ENCODE measurements at places on chromosomes 3 and 15.
A peak's percentile ranks its signal among the peaks of the same experiment; 100 is the strongest.

DNA sequence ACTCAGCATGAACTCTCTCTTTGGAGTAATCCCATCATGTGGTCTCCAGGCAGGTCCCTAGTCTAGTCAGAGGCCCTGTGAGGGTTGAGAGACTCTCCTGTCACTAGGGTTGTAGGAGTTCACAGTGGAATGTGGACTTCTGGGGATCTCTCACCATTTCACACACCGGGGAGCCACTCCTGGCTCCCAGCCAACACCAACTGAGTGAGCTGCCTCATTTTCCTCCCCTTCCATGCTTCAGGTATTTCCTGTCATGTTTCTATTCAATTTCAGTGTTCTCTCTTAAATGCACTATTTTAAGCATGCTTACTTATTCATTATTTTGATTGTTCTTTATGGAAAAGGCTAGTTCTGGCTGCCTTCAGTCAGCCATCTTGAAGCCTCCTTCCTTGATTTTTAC is 467.5 kb upstream of the ARL6 start:
- no peak for DNase-seq

DNA sequence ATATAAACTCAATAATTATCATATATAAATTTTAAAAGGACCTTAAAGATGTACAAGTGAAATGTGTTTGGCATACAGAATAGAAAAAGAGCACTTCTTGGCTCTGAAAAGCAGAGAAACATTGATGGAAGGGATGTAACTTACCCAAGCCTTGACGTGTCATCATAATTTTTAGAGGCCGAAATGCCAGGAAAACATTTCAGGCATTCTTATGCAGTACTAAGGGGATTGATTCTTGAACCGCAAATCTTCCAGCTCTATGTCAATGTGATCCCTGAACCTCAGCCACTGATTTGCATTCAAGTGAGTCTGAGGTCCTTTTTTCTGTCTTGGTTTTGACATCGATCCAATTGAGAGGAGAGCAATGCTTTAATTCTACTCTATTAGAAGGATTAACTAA is 97.8 kb downstream of the CLDN1 start:
- DNase-seq, result no peak

GRCh38 chr3:53485675-53486403 is 8.6 kb upstream of the CACNA1D start:
- DNase-seq, result no peak

DNA sequence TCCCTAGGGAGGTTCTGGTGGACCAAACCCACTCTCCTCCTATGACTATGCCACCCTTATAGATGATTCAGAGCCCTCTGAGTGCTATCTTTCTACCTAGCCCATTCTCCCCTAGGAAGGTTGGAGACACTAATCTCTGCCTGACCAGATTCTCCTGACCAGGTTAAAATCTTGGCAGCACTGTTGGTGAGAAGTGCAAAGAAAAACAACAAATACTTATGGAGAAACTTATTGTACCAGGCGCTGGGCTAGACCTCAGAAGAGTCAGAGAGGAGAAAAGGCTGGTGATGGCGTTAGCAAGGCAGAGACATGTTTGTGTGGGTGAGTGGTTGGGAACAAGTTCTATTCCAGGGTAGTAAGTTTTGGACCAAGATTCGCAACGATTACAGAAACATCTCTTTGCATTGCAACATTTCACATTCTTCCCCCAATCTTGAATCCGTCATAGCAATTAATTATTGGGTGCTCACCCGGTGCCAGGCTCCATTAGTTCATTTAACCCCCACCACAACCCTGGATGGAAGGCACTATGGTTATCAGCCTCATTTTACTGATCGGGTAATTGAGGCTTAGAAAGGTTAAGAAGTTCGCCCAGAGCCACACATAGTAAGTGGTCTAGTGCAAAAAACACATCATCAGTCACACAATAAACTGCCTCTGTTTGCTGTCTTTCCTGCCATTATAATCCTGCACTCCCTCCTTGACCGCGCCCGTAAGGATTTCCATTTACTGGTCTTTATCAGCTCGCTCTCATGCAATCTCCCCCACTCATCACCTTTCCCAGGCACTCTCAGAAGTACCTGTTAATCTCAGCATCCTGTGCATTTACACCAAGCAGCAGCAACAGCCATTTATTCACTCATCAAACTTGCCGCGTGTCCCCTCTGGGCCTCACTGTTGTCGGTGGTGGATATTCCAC is 655 bp upstream of the TSPAN3 start:
- no peak for DNase-seq

- DNase-seq, result no peak
Observed at GRCh38 chr15:33506781-33507296, 196.1 kb downstream of the RYR3 start.

DNA sequence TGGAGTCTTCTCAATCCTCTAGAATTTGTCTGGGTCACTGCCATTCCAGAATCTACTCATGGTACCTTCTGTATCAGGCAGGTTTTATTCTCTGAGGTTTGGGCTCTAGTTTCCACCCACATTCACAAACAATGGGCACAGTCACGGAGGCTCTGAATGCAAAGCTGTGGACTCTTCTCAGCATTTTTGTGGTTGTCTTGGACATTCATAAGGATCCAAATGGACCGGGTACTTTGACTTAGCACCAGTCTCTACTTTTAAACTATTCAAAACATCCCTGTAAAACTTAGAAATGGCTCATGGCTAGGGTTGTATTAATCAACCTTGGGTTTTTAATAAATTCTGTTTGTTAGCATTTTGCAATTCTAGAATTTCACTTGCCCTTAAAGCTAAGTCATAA is 277.9 kb upstream of the THBS1 start:
- no peak for DNase-seq

GRCh38 chr3:19103510-19103909 is 44.8 kb upstream of the KCNH8 start:
- DNase-seq, result no peak

GRCh38 chr3:195044411-195044810 is 226.5 kb downstream of the XXYLT1 start:
- no peak for DNase-seq

- no peak for DNase-seq
Observed at GRCh38 chr3:125511420-125512118, 8.4 kb downstream of the SNX4 start.

- DNase-seq, result no peak
Observed at GRCh38 chr15:47998619-47999019, 122.2 kb upstream of the SLC24A5 start.

GRCh38 chr3:39907981-39908380 is 98.6 kb downstream of the MYRIP start:
- no peak for DNase-seq

GRCh38 chr15:39235084-39235795 is 345.6 kb upstream of the THBS1 start:
- no peak for DNase-seq

DNA sequence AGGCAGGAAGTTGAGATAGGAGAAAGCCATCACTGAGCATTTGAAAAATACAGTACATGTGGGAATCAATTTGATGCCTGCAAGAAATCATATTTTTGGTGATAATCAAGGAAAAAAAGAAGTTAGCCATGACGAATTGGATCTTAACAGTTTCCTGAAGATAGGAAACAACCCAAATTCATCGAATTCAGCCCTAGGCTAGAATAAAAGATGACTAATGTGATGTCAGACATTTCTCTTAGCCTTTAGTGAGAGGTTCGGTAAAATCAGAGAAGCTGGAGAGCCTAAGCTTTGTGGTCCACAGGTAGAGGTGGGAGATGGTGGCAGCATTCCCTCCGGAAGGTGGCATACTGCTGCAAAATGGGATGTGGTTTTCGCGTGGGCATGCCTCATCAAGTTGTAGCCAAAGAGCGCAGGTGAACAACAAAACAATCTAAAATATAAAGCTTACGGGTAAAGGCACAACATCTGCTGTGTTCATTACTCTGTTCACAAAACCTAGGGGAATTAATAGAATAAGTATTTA is 144.1 kb upstream of the ALCAM start:
- DNase-seq, result no peak

DNA sequence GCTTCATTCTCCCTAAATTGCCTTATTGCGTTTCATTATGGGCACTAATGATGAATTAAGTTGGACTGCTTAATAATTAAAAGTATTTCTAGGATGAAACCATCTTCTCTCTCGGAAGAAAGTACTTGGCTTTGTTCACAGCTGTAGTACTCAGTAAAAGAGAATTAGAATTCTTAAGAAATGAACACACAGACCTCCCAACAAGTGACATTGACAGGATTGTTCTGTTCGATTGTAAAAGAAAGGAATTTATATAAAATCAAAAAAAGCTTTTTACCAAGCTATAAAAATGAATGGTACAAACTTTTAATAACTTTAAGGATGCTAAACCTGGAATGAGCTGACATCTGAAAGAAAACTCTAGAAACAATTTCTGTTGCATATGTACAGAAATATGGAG is 416.4 kb upstream of the THRB start:
- DNase-seq, result no peak

DNA sequence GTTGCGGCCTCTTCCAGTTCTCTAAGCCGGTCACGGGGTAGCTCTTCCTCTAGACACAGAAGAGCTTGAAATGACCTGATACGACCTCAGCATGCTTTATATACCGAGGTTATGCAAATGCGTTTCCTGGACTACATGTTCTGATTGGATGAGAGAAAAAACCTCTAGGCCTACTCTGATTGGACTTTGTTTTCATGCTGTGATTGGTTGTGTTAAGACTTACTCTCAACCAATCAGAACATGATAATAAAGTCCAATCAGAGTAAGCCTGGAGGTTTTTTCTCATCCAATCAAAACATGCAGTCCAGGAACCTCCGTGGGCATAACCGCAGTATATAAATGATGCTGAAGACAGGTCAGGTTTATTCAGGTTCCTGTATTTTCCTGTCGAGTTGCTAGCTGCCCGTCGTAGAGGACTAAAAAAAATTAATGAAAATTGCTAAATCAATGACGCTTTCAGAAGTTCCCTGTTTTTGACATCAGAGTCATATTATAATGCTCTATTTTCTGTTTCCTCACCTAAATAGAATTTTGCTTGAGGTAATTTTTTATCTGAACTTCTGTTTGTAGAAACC is 177.4 kb downstream of the POTEB3 start:
- no peak for DNase-seq

GRCh38 chr3:46098319-46098761 is 71.1 kb upstream of the XCR1 start:
- DNase-seq, result peak; percentile 60

GRCh38 chr15:74988007-74988800 is 7.2 kb upstream of the SCAMP5 start:
- DNase-seq, result no peak

- DNase-seq, result no peak
Observed at GRCh38 chr3:120442975-120443517, 7.7 kb downstream of the FSTL1 start.

DNA sequence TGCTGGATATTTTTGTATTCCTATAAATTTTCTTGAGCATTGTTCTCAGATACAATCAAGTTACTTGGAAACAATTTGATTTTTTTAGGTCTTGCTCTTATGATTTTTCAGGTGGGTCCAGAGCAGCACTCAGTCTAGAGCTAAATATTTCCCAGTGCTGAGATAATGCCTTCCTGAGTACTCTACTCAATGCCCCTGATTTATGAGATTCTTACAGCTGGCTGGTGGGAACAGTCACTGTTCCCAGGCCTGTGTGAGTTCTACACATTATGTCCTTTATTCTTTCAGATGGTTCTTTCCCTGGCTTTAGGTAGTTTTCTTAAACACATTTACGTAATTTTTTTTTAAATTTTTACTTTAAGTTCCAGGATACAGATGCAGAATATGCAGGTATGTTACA is 51.0 kb upstream of the EIF5A2 start:
- no peak for DNase-seq

DNA sequence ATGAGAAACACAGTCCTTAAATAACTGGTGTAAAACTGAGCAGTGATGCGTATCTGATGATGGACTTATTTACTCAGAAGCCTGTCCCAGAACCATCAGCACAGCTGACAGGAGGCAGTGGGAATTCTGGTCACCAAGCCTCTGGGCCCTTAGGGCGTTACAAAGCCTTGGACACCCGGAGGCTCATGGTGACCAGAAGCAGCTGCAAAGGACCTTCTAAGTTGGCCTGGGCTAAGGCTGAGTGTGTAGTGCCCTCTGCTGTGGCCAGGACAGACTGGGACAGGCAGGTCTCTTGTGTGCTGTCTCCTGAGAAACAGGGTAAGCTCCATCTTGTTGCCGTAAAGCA is 168.9 kb downstream of the ATP10A start:
- no peak for DNase-seq

DNA sequence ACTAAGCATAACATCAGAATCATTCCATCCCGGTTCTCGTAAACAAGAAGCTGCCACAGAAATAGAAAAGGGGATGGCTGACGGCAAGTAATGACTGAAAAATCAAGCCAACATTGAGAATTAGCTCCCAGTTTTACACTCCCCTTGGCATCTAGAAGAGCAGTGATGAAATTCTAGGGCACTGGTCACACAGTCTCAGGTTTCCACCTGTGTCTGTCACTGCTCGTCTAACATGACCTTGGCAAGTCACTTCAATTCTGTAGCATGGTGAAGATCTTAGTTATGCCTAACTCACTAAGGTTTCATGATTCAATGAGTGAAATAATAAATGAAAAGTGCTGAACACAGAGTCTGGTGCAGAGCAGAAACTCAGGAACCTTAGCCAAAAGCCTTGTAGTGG is 272.3 kb upstream of the ARRDC4 start:
- DNase-seq, result no peak

DNA sequence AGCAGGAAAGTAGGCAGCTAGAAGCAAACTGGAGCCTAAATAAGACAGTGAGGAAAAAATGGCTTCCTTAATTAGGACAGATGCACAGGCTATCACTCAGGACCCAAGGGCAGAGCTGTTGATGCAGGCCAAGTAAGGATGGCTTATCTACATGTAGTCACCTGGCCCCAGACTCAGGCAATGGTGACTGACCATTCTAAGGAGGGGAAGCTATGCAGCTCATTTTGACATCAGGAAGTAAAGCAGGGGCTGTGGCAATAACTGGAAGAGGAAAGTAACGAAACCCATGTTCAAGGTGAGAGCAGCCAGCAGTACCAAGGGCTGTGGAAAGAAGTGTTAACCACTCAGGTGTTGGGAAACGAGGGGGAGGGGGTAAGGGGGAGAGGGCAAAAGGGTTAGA is 16.2 kb downstream of the ACAD11 start:
- no peak for DNase-seq

DNA sequence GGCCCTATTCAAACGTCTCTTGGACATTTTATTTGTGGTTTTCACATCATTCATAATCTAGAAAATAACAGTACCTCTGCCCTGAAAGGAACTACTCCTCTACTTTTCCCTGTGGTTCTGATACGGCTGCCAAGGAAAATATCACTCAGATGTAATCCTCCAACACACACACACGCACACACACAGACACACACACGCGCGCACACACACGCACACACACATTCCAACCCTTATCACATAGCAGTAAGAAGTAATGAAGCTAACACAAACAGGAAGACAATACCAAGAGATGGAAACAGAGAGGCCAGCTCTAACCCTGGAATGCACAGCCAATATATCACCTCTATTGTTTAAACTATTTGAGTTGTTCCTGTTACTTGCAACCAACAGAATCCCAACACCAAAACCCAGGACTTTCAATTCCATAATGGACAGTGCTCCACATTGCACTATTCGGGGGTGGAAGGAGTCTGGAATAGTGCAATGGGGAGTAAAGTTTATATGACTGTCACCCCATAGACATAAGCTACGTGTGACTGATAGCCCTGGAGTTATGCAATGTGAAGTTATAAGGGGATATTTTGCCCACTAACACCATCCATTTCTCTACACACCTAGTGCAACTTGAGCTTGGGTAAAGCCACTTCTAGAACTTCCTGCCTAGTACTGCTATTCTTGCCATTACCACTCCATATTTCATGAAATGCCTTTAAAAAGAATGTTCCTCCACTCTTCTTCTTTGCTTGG is 71.3 kb upstream of the FNDC3B start:
- DNase-seq, result no peak

All from GM10248 (cell line).